ENCODE measurements at places on chromosomes 6 and 20.

- DNase-seq: peak; percentile 45
Observed at GRCh38 chr6:133040094-133040802, 200.9 kb upstream of the EYA4 start.

DNA sequence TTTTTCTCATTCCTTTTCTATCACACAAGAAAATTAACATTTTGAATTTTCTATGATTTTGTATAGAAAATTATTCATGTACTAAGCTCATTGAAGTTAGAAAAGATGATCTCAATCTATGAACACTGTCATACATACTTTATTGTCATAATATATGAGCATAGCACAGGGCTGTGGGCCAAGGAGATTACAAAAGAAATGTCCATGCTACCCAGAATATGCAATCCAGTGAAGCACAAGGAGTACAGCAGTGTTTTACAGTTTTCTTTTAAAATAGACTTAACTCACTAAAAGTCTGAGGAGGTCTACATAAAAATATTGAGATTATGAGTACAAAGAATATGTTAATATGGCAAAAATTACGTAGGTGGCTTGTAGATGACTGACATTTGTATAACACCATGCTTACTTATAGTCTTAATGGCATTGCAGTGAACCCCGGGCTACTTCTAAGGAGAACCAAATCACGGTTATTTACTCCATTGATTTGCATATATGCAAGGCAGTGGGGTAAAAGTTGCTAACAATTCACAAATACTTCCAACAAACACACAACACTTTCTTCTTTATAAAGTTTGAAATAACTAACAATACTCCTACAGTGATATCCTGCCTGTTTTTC is 257.1 kb downstream of the BCKDHB start:
- DNase-seq: no peak

- no peak for DNase-seq
Observed at GRCh38 chr6:6657085-6657819, 68.7 kb downstream of the LY86 start.

DNA sequence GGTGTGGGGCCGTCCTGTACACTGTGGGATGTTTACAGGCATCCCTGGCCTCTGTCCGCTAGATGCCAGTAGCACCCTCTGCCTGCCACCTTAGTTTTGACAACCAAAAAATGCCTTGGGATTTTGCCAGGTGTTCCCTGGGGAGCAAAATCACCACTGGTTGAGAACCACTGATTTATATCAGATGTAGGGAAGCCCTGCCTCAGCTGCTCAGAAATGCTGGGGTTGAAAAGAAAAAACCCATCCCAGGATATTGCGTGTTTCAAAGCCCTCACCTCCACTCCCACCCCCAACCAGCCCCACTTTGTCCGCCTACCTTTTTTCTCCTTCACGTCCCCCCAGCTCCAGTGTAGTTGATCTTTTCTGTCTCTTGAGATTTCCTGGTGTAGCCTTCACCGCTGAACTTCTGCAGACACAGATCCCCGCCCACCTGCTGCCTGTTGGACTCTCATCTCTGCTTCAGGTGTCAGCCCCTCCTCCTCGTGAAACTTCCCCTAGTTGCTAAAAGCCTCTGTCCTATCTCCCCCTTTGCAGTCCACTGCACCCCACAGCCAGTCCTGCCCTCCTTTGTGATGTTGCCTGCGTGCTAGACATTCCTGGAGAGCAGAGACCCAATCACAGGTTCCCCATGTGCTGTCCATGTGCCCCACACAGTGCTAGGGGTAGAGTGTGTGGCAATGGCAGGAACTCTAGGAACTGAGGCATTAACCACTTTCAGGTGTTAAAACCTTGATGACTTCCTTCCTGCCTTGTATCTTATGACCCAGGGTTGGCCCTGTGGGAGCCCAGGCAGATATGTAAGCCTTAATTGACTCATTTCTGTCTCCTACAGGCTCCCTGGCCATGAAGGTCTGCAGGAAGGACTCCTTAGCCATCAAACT is 98.9 kb downstream of the TBC1D7 start:
- DNase-seq: peak; percentile 82

GRCh38 chr20:46111028-46111835 is 6.9 kb upstream of the CD40 start:
- DNase-seq: no peak

All from A673 (cell line).